Activated T-helper 2 cell treated with anti-CD3 and anti-CD28 coated beads, Interferon-gamma antibody, Interleukin-2, Interleukin-4, amounts not matched to agents 10 μg/mL and 5 μg/mL and 100 μg/mL, durations not matched to agents 14 hours and 24 hours and 36 hours (primary cell): ENCODE measurements at places on chromosomes 11 and 22.

- H3K4me1 ChIP-seq: peaks cover 5% of the 10 kb centered on the region
- H3K27me3 ChIP-seq: peaks cover 4% of the 10 kb centered on the region
- no peak for DNase-seq
- no peak overlapping the region for H3K27ac ChIP-seq
- no peaks in the 10 kb centered on the region for H3K36me3 ChIP-seq
Measured at GRCh38 chr11:123173040-123173855, 21.8 kb downstream of the CLMP start.

DNA sequence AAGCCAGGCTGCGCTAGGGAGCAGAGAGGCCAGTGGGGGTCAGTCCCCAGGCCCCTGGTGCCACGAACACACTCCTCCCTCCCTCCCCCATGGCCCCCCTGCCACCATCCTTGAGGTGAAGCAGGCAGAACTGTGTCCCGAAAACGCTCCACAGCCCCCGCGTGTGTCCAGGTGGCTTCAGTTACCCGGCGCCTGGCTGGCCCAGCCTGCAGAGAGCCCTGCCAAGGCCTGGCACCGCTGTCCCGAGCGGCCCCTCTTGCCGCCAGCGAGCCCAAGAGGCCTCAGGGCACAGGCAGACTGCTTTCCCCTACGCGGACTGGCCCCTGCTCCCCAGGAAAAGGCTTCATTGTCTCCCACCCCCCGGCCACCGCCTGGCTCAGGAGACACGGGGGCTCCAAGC, 27.7 kb downstream of the CDKN1C start:
- H3K36me3 ChIP-seq: no peaks in the 10 kb centered on the region
- H3K4me1 ChIP-seq: no peaks in the 10 kb centered on the region
- no peak overlapping the region for H3K4me3 ChIP-seq
- H3K27me3 ChIP-seq: peaks cover 4% of the 10 kb centered on the region

GRCh38 chr11:7547687-7548086, 33.9 kb downstream of the PPFIBP2 start:
- H3K36me3 ChIP-seq: no peaks in the 10 kb centered on the region
- peaks cover 5% of the 10 kb centered on the region for H3K27me3 ChIP-seq
- no peak for DNase-seq

- H3K27me3 ChIP-seq: no peaks in the 10 kb centered on the region
- no peak overlapping the region for H3K27ac ChIP-seq
- no peaks in the 10 kb centered on the region for H3K36me3 ChIP-seq
- DNase-seq: no peak
- no peak overlapping the region for H3K4me3 ChIP-seq
- no peaks in the 10 kb centered on the region for H3K4me1 ChIP-seq
Measured at GRCh38 chr22:20232237-20232598, 35.9 kb downstream of the RTN4R start.

GRCh38 chr11:72818971-72819370, 4.8 kb downstream of the ATG16L2 start:
- no peak overlapping the region for H3K27ac ChIP-seq
- H3K36me3 ChIP-seq: peaks cover 52% of the 10 kb centered on the region
- H3K4me3 ChIP-seq: no peak overlapping the region
- DNase-seq: no peak
- no peaks in the 10 kb centered on the region for H3K27me3 ChIP-seq
- H3K4me1 ChIP-seq: peaks cover 23% of the 10 kb centered on the region

DNA sequence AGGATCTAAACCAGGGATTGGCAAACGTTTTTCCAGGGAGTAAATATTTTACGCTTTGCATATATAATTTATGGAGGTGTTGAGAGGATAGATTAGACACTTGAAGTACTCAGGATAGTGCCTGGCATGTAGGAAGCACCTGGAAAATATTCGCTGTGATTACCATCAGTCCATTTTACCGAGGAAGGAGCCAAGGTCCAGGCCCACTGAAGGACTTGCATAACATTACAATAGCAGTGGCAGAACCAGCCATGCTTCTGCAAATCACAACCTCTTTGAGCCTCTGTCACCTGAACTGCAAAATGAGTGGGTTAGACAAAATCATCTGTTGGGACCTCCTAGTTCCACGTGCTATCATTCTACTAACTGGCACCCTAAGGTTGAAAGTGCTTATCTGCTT, 5.4 kb downstream of the FUT4 start:
- H3K27me3 ChIP-seq: no peaks in the 10 kb centered on the region
- H3K36me3 ChIP-seq: peaks cover 28% of the 10 kb centered on the region
- H3K4me3 ChIP-seq: no peak overlapping the region
- no peak for DNase-seq
